ENCODE measurements at places on chromosomes 11 and 22.

DNA sequence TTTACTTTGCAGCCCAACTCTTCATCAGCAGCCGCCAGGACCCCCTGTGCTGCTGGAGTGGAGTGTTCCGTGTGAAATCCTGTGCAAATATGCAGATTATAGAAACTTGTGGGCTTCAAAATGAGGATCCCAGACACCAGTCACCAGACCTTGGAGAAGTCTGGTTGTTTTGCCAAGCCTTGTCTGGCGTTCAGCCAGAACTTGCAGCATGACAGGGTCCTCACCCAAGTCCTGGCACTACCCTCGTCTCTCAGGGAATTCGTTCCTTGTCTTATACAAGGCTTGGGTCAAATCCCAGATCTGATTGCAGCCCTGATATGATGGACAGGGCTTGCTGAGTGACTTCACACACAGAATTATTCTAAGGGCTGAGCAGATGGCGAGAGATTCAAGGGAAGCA is 18.9 kb downstream of the SHISAL1 start:
- DNase-seq = no peak

DNA sequence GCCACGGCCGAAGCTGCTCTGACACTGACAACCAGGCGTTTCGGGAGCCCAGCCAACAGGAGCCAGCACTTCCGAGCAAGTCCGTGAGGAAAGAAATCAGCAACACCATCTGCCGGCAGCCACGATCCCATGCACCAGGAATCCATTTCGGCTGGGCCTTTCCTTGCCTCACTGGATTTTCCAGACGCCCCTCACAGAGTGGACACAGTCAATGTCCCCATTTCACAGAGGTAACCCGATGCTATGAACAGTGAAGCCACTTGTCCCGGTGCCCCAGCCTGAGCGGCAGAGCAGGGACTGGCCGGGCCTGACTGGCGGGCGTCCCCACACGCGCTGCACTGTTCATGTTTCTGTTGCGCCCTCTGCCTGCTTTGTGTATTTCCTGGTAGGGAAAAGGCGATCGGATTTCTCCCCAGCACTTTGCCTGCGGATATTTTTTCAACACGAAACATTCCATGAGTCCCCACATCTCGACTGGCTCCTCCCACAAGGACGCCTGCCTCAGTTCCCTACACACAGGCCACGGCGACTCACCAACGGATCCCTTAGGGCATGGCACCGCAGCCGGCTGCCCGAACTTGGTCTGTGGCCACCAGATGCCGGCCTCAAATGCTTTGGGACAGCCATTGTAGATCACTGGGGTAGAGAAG is 55.3 kb downstream of the TRMU start:
- DNase-seq = no peak

DNA sequence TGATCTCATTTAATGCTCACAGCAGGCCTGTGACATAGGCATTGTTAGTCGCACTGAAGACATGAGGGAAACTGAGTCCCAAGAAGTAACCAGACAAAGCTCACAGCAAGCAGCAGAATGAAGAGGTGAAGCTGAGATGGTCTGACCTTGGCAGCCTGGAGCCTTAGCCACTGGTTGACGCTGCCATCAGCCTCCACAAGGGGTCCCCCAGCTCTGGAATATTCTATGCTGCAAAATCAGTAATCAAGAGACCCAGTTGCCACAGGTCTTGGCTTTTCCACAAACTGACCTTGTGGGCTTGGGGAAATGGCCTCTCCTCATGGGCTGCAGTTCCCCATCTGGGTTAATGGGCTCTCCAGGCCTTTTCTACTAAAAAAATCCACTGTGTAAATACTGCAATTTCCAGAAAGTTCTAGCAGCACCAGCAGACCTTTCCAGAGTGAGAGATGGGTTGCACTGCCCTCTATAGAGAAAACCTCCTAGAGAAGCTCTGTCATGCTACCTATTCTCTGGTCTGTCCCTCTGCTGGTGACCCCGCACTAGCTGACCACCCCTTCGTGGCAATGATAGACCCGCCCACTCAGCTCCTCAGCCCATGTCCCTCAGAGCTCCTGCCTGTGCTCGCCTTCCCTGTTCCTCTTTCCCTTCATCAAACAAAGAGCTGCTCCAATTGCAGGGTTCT is 22.6 kb upstream of the ISX start:
- no peak for DNase-seq

DNA sequence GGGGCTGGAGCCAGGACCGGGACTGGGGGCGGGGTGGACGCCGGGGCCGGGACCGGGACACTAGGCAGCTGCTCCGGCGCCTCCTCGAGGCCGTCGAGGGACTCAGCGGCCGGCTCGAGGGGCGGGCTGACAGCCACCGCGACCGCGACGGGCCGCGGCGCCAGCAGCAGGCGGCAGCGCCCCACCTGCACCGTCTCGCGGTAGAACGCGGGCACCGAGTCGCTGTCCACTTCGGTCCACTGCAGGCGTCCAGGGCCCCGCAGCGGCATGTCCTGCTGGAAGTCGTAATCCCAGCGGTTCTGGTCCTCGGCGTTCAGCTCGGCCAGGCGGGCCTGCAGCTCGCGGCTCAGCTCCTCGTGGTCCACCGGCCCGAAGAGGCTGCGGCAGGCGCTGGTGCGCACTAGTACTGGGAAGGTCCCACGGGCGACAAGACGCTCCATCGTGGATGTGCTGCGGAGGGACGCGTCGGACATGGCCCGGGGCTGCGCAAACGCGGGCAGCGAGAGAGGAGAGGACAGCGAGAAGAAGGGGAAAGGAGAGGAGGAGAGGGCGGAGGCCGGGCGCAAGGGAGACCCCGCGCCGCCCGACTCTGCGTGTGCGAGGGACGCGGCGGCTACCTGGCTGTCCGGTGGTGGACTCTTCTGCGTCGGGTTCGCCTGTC is 428 bp downstream of the CDKN1C start:
- DNase-seq = peak; percentile 27

GRCh38 chr11:66901964-66902390 is 45.1 kb downstream of the LRFN4 start:
- DNase-seq = no peak

GRCh38 chr22:33350491-33350890 is 292.3 kb upstream of the SYN3 start:
- no peak for DNase-seq

GRCh38 chr11:74849525-74850391 is 99.1 kb downstream of the XRRA1 start:
- DNase-seq = no peak

GRCh38 chr11:9847636-9848035 is 183.8 kb downstream of the SWAP70 start:
- DNase-seq = no peak

- no peak for DNase-seq
Measured at GRCh38 chr11:125365196-125365931, 130.7 kb downstream of the FEZ1 start.

- no peak for DNase-seq
Measured at GRCh38 chr11:86637988-86638387, 34.4 kb downstream of the ME3 start.

GRCh38 chr11:1163321-1163910 is 5.7 kb downstream of the MUC5AC start:
- no peak for DNase-seq

DNA sequence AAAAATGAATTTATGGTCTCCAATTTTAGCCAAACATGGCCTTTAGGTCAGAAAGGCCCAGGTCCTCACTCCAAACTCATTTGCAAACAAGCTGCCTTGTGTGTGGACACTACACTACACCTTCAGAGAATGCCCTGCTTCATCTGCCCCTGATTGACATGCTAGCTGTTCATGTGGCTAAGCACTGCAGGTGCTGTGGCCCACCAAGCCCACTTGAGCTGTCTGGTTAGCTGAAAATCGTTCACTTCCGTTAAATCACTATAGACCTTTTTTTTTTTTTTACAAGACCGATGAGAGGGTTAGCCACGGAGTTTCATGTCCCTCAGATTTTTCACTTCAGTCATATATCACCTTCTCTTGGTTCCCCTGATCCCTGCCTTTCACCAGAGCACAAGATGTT is 39.3 kb downstream of the NF2 start:
- no peak for DNase-seq

DNA sequence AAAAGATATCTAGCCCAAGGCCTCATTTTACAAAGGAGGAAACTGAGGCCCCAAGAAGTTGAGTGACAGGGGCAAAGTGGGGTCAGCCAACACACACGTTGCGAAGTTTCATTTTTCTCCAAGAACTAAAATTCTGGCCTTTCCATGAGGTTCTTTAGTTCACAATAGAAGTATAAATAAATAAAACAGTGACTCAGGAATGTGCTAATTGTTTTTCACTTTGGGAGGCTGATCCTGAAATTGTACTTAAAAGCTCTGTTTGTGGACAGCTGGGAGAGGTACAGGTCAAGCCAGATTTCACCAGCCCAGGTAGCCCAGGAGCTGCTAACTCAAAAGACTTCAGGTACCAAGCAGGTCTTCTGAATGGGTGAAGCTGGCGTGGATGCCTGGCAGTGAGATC is 105.2 kb downstream of the TRAF6 start:
- no peak for DNase-seq

DNA sequence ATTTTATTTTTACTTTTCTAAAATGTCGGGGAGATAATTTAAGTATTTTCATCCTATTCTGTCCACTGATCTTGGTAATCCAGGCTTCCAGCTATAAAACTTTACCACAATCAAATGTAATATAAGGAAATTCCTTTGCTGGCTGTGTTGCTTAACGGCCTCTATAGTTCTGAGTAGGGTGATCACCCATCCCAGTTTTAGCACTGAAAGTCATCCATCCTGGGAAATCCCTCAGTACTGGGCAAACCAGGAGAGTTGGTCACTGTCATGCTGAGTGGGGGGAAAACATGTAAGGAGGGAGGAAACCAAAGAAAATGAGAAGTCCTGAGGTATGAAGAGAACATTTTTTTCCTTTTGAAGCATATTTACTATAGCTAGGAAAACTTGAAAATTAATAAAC is 12.8 kb upstream of the BACE1-AS start:
- DNase-seq = no peak

DNA sequence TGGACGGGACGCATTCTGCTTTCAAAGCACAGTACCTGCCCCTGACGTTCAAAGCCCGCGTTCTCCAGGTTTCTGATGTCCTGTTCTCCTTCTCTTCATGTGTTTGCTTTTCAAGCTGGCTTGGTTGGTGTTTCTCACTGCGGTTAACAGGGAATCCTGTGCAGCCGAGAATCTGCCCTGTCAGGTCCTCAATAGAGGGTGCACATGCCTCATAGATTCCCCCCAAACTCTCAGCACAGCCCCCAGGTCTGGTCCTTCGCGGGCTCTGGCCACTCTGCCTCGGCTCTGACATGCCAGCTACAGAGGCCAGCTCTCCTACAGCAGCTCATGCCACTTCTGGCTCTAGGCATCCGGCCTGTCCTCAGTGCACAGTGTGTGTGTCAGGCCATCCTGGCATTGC is 1343.8 kb downstream of the TBC1D22A start:
- DNase-seq = no peak

GRCh38 chr11:105344938-105345337 is 205.4 kb upstream of the CARD18 start:
- no peak for DNase-seq

DNA sequence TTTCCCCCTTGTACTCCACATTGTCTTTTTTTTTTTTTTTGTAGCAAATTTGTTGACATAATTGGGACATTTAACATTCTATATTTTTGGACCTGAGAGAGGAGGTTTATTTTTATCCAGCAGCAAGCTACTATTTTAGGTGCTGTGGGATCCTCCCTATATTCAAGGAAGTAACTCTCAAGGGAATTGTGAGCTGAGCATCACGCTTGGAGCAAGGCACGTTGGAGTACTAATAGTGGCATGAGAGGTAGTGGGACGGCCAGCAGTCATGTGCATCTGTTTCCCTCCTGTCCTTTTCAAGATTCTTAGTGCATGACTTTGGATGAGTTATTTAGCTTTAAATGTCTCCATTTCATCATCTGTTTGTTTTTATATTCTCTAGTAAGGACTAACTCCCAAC is 52.3 kb downstream of the EXT2 start:
- no peak for DNase-seq

DNA sequence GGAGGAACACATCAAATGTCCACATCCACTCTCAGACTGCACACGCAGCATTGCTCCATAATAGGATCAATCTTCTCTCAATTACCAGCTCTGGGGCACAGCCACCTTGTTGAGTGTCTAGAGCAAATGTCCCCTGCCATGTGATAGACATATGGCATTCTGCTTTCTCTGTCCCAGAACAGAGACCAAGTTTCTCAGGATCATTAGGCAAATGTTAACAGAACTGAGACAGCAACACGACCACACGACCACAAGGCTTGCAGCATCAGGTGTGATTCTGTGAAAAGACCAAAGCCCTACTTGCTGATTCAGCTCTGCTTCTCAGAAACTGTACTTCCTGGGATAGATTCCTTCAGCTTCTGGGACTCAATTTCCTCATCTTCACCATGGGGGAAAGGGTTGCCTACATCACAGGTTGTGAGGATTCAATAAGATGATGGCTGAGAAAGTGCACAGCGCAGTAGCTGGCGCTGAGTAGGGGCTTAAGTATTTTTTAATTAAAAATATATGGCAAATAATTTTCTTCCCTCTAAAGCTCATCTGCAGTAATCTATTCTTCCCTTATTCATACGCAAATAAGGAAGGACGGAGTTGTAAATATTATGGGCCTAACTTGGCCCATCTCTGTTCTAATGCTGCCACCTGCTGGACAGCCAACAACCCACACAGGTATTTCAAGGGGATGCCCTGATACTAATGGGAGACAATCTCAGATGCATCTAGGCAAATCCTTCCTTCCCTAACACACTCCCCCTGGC is 54.3 kb upstream of the USP47 start:
- peak; percentile 63 for DNase-seq

DNA sequence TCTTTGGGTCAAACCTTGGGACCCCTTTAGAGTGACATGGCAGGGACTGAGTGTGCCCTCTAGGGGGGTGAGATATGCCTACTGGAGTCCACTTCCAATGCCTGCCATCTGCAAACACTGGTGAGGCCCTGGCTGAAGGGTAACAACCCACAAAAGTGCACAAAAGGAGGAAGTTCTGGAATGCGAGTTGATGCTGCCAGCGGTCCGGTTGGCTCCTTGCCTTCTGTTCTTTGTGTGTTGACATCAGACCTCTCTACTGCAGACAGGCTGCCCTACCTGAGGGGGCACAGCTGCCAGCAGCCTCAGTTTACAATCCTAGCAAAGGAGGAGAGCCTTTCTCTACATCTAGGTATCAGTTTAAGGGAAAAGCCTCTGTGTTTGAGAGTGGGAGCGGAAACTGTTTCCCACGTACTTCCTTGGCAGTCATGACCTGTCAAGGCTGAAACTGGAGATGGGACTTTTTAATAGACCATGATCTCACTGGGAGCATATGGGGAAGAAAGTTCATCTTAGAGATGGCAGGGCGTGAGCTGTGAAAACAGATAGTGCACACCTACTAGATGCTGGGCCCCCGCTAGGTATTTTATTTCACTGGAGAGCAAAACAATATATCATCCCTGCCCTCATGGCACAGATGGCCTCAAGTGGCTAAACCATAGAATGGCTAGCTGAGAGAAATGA is 27.2 kb downstream of the BMAL1 start:
- DNase-seq = no peak

DNA sequence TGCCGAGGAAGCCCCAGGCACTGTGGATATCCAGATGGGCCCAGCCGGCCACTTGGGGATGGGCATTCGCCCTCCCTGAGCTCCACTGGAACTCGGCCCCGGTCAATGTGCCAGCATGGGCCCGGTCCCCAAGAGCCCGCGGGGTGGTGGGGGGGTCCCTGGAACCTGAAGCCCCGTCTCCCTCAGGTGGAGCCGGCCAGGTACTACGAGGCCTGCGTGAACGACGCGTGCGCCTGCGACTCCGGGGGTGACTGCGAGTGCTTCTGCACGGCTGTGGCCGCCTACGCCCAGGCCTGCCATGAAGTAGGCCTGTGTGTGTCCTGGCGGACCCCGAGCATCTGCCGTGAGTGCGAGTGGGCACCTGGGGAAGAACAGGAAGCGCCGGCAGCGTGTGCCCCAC is 21.2 kb downstream of the MUC5AC start:
- DNase-seq = no peak

GRCh38 chr11:117387992-117388755 is 60.5 kb downstream of the CEP164 start:
- no peak for DNase-seq

Measured in LoVo (cell line).